ENCODE measurements at places on chromosomes 1 and 21.
A peak's percentile ranks its signal among the peaks of the same experiment; 100 is the strongest.

DNA sequence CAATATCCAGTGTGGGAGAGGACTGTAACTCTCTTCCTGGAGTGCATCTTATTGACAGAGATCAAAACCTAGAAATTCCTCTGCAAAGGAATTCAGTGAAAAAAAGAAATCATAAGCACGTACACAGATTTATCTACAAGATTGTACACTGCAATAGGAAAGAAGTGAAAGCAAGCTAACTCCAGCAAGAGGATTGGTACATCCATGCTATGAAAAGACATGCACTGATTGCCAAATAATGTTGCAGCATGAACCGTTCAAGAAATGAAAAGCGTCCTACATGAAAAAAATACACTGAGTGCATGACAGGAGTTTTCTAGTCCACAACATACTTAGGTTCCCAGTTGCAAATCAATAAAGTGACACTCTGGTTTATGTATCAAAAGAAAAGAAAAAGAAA, 1.9 kb upstream of the MGST3 start:
- DNase-seq: no peak

- DNase-seq: no peak
These were observed 487.9 kb downstream of the NPHP4 start for GRCh38 chr1:5504364-5504740.

DNA sequence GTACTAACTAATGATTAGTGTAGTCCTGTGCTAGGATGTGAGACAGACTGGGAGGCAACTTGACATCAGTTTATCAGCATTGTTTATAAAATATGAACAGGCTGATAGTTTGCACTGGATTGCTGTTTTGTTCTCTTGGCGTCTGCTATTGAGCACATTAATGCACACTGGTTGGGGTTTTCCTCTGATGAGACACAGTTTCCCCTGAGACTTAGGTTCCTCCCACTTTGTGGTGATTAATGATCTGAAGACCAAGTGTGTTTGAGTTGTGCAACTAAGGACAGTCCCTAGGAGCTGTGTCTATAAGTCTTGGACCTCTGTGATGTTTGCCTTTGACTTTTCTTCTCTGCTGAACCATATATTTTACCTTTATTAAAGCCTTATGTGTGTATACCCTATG, 1015.4 kb downstream of the AMY1C start:
- DNase-seq: peak; percentile 26

GRCh38 chr1:10267921-10268320, 57.6 kb downstream of the KIF1B start:
- DNase-seq: no peak

GRCh38 chr1:101235216-101235695, 1.6 kb upstream of the S1PR1 start:
- no peak for DNase-seq

DNA sequence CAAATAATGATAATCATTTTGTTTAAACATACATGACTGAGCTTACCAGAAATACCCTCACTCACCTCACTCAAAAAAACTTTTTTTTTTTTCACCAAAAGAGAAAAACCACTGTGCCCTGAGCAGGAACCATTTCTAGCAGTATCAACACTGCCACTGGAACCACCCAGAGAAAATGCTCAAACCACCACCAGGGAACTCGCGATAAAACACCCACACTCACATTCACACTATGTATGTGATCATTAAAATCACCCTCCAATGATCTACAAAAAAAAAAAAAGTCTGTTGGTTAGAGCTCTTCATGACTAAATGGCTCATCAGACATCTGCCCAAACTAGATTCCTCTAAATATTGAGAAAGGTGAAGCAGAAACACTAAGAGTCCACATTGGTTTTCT, 11.5 kb downstream of the TIAM1 start:
- DNase-seq: no peak

DNA sequence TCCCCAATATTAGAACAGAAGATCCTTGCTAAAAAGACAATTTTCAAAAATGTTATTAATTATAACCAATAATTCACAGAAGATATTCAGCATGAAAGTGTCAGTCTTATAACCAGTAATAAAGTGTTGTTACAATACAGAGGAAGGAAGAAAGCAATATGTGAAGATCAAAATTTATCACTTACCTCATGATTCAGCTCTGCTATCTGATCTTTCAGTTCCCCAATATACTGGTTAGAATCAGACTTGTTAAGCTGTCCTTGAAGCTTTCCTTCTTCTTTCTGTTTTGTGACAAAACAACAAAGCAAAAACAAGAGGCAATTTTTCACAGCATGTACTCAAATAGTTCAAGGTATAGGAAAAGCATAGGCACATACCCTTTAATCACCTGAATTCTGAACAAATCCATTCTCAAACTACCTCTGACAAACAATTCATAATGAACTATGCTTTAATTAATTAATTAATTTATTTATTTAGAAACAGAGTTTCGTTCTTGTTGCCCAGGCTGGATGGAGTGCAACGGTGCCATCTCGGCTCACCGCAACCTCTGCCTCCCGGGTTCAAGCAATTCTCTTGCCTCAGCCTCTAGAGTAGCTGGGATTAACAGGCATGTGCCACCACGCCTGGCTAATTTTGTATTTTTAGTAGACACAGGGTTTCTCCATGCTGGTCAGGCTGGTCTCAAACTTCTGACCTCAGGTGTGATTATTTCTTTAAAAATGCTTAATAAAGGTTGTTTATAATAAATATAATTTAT, 76.9 kb upstream of the GFI1 start:
- no peak for DNase-seq

- DNase-seq: peak; percentile 23
These were observed 105.7 kb downstream of the PLPPR5 start for GRCh38 chr1:98898940-98899339.

DNA sequence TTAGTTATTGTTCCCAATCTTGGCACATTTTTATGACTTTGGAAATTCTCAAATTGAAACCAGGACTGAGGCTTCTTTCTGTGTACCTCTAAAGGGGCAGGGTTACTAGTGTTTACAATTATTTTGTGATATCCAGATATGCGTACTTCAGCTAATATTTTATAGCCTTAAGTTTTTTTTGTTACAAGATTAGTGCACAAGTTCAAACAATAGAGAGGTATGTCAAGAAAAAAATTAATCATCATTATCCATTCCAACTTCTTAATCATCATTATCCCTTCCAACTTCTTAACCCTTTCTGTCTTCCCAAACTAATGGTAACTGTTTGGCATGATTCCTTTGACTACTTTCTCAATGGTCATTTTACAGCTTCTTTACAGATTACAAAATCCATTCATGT, 272.9 kb upstream of the C1orf105 start:
- no peak for DNase-seq

GRCh38 chr1:43005460-43006361, 47.0 kb upstream of the SLC2A1 start:
- DNase-seq: no peak

- no peak for DNase-seq
These were observed 241.6 kb downstream of the SMYD3 start for GRCh38 chr1:246265481-246265880.

- DNase-seq: no peak
These were observed 14.0 kb downstream of the SNAP47 start for GRCh38 chr1:227749225-227749624.

- DNase-seq: peak; percentile 96
These were observed at the start of gene CLK2 for GRCh38 chr1:155273343-155274245. CLK2 (minus strand) TSS chr1:155273504; CDS start chr1:155270977, 2,527 bp downstream.

DNA sequence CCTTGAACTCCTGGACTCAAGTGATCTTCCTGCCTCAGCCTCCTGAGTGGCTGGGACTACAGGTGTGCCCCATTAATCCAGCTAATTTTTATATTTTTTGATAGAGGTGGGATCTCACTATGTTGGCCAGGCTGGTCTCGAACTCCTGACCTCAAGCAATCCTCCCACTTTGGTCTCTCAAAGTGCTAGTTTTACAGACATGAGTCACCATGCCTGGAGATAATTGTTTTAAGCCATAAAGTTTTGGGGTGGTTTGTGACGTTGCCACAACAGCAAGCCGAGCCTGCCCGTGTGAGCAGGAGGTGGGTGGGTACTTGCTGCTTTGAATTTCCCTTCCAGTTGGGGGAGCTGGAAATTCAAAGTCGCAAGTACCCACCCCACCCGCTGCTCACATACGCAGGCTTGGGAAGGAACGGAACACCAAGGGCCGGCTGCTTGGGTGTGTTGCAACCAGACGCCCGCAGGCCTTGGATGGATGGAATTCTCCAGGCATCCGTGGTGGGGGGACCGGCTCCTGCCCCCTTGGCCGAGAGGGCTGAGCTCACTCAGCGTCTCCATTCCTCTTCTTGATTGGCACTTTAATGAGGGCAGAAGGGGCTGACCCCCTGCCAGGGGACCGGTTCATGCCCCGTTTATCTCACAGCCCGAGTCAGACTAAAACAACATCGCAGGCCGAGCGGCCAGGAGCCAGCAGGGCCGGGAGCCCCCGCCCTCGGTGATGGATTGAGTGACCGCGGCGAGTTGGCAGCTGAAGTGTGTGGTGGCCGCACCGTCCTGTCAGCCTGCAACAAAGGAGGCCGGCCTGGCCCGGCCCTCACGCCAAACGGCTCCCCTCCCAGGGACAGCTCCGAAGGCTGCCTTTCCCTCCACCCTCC, 78.1 kb downstream of the DHRS3 start:
- peak; percentile 83 for DNase-seq

DNA sequence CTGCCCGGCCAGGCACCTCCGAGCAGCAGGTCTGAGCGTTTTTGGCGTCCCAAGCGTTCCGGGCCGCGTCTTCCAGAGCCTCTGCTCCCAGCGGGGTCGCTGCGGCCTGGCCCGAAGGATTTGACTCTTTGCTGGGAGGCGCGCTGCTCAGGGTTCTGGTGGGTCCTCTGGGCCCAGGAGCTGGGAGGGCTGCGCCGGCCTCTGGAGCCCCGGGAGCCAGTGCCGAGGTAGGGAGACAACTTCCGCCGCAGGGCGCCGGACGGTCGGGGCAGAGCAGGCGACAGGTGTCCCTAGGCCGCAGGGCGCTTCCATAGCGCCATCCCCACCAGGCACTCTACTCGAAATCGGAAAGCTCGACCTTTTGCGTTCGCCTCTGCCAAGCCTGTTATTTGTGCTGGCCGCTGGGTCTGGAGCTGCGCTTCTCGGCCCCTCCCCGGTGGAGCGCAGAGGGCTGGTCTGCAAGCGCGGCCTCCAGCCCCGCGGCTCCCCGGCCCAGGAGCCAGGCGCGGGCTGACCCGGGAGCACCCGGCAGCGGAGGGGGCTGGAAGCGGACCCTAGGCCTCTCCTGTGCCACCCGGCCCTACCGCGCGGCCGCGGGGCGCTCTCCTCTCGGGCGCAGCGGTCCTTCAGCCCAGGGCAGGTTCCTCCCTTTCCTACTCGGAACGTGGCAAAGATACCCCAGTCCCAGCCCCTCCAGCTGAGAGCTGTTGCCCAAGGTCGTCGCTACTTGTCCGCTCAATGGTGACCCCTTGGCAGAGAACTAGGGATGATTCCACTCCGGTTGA, 2.2 kb downstream of the SIM2 start:
- DNase-seq: no peak

DNA sequence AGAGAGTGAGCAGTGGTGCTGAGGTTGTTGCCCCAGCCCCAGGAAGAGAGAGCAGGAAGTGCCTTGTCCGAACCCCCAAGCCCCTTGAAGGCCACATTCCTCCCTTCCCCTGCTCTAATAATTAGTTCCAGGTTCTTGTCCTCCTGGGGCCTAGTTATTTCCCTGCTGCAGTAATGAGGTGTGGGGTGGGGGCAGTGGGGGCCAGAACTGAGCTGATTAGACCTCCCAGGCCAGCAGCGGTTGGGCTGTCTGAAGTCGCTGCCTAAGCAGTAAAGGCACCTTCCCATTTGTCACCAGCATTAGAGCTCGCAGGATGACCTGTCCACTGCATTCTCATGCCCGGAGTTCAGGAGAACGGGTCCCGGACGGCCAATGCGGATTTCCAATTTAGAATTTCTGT, 186.5 kb upstream of the CSF3R start:
- no peak for DNase-seq

GRCh38 chr1:206911064-206911663, 10.6 kb downstream of the FCMR start:
- peak; percentile 72 for DNase-seq

GRCh38 chr21:26588446-26588845, 15.4 kb upstream of the CYYR1 start:
- no peak for DNase-seq

GRCh38 chr1:170674239-170674638, 10.3 kb downstream of the PRRX1 start:
- peak; percentile 77 for DNase-seq

- DNase-seq: no peak
These were observed 8.3 kb upstream of the C1orf167 start for GRCh38 chr1:11753555-11754208.

DNA sequence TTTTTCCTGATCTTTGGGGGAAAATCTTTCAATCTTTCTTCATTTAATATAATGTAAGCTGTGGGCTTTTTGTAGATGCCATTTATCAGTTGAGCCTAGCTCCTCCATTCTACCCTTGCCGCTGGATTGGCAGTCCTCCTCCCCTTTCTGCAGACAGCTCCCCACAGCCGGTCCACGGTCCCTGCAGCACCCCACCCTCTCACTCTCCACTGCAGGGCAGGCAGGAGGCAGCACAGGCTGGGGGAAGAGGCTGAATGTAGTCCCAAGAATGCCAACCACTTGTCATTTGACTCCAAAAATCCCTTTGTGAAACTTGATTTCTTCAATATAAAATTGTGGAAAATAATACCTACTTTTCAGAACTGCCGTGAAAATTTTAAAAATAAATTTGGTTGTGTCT, 96.7 kb downstream of the SYT2 start:
- DNase-seq: no peak

GRCh38 chr1:96554364-96554763, 167.2 kb upstream of the PTBP2 start:
- DNase-seq: no peak

- no peak for DNase-seq
These were observed 18.3 kb downstream of the AXDND1 start for GRCh38 chr1:179384027-179384426.

- no peak for DNase-seq
These were observed 40.4 kb downstream of the SCYL3 start for GRCh38 chr1:169853341-169853740.

GRCh38 chr21:34983680-34984086, 65.4 kb downstream of the RUNX1 start:
- DNase-seq: peak; percentile 92

DNA sequence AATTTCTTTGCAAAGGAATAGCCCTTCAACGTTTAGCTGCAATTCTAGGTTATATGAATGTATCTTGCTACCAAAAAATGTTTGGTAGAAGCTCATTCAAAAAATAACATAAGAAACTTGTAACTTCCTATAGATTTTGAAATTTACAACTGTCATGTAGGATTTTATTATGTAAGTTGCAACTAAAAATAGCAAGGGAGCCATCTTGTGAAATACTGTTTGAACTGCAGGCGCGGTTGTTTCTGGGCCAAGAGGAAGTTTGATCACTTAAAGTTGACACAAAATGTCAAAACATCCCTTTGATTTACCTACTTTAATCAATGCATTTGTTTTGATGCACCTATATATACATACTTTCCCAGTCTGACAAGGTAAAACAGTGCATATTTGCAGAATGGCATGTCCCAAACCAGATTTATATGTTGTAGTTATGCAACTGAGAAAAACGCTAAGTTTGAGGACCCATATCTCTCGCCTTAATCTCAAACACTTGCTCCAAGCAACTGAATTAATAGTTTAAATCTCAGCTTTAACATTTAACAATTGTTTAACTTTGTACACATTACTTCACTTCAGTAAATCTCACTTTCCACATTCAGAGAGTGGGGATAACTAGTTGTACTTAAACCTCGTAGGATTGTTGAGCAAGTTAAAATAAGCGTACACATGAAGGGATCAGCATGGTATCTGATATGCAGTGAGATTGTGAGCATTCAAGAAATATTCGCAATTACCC, 63.9 kb downstream of the KCNK2 start:
- DNase-seq: peak; percentile 57
